WTC11 (cell line): ENCODE measurements at places on chromosomes 1 and 21. TPM values are rescaled to one million over a fixed set of nuclear protein-coding genes. Genes with fewer than 3 reads are reported as not detected.

GRCh38 chr1:183962903-183963302 is 74.6 kb downstream of the COLGALT2 start:
- DNase-seq, result no peak

GRCh38 chr1:109879881-109880525 is 30.6 kb upstream of the CSF1 start:
- no peak for DNase-seq

The CITED4 gene
- total RNA-seq, result 22.3 to 24.6 TPM (median 23.9 TPM) in 3 replicates

GRCh38 chr1:228048659-228049298 is 33.7 kb upstream of the ARF1 start:
- no peak for DNase-seq

GRCh38 chr1:43307458-43308158 is 6.8 kb downstream of the TIE1 start:
- no peak for DNase-seq
